Stimulated activated CD8-positive, alpha-beta memory T cell treated with anti-CD3 and anti-CD28 coated beads, Interleukin-7, amount 100 ng/mL, for 1 hour (primary cell): ENCODE measurements at places on chromosomes 6 and 20.

- DNase-seq, result peak; percentile 6
These were observed 45.7 kb downstream of the RAMACL start for GRCh38 chr6:166540631-166541331.

GRCh38 chr6:160042788-160043301 is 74.0 kb downstream of the IGF2R start:
- DNase-seq, result no peak

GRCh38 chr6:75791881-75792280 is 42.8 kb downstream of the MYO6 start:
- DNase-seq, result no peak

GRCh38 chr6:20129290-20130088 is 82.8 kb downstream of the MBOAT1 start:
- no peak for DNase-seq

- no peak for DNase-seq
These were observed 39.7 kb downstream of the PXDC1 start for GRCh38 chr6:3711776-3712175.

GRCh38 chr6:75775219-75775618 is 26.2 kb downstream of the MYO6 start:
- DNase-seq, result no peak

DNA sequence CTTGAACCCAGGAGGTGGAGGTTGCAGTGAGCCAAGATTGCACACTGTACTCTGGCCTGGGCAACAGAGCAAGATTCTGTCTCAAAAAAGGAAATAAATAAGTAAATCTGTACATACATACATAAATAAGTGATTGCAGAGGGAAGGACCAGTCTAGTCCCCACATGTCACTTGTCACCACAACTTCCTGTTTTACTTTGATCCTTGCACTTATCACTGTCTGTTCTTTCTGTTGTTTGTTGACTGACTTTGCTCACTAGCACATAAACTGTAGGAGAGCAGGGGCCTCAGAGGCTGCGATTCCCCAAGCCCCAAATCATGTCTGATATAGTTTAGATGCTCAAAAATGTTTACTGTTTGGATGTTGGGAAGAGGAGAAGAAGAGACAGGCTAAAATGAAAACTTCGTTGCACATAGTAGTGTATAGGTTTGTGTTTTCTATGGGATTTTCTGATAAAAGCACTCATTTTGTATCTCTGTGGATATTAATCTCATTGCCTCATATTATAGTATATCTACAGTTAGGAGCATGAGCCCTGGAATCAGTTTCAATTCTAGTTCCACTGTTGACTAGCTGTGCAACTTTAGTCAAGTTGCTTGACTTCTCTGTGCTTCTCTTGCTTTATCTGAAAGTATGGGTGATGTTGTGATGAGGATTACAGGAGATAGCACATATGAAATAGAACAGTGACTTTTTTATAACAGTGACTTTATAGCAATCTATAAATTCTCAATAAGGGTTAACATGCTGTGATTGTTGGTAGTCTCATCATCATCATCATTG is 165.0 kb downstream of the TBC1D7 start:
- DNase-seq, result no peak

- no peak for DNase-seq
These were observed 62.9 kb downstream of the ARHGAP18 start for GRCh38 chr6:129647044-129647443.

DNA sequence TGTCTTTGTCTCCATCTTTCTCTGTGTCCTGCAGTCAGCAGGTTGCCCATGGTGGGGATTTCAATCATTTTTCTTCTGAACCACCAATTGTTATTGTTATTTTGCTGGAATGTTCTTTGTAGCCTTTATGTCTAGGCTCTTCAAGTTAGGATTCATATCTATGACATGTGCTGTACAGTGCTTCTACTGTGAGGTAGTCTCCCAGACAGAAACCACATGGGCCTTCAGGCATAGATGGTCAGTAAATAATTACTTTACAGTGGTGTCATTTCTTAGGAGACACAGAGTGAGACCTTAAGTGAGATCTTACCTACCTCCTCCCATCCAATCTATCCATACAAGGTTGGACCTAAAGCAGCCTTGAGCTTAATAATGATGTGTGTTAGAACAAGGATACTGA is 265.5 kb downstream of the ZFAND3 start:
- no peak for DNase-seq

DNA sequence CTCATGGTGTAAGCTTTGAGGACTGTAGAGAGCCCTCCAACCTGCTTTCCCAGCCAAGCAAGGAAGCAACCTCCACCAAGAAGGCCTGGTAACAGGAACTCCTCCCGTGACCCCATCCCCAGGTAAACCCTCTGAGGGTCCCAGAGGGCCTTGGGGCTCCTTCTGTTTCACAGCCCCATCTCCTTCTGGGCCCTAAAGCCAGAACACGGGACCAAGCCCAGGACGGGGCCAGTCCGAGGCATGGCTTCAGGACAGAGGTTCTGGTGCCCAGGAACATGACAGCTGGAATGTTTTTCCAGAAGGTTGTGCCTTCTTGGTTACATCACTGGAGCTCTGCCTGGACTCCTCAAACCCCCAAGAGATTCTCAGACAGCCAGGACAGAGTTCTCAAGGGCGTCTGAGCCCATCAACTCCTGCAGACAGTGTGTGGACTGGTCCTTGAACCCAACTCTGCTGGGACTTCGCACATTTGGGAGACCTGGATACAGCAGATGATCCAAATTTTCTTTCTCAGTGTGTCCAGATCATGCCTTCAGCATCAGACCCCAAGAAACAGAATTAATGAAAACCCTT is 43.1 kb downstream of the RRBP1 start:
- no peak for DNase-seq

GRCh38 chr20:11675920-11676629 is 241.6 kb upstream of the BTBD3 start:
- no peak for DNase-seq

DNA sequence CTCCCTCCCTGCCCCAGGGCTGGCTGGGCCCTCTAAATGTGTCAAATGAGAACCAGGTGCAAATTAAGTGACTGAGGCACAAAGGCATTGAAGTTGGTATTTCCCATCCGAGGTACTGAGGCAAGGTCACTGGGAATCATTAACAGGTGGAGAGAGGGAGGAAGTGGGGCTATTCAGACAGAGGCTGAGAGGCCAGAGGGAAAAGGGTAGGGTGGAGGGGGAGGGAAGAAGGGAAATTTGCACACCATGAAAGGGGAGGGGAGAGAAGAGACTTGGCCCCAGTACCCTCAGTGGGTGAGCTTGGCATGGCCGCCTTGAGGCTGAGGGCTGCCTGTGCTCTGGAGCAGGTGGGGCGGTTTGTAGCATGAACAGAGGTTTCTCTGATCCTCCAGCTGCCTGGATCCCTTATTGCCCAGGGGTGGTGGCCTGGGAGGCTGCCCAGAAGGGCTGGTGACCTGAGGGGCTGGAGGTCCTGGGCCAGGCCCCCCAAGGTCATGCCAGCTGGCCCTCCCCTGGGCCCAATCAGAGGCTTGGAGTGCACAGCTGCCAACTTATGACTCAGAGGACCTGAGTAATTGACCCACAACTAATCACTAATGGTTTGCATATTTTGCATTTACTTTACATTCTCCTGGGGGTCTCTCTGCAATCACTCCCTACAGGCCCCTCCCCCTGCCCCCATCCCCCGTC is 40.3 kb upstream of the ZFAND3 start:
- no peak for DNase-seq

GRCh38 chr6:39909701-39910100 is 24.6 kb downstream of the MOCS1 start:
- no peak for DNase-seq

GRCh38 chr6:113750151-113750855 is 106.8 kb upstream of the MARCKS start:
- no peak for DNase-seq

GRCh38 chr6:95723638-95724037 is 146.3 kb downstream of the MANEA start:
- DNase-seq, result no peak

GRCh38 chr6:63683071-63683603 is 47.5 kb downstream of the PHF3 start:
- no peak for DNase-seq

GRCh38 chr20:13819885-13820645 is 35.2 kb downstream of the NDUFAF5 start:
- DNase-seq, result no peak

DNA sequence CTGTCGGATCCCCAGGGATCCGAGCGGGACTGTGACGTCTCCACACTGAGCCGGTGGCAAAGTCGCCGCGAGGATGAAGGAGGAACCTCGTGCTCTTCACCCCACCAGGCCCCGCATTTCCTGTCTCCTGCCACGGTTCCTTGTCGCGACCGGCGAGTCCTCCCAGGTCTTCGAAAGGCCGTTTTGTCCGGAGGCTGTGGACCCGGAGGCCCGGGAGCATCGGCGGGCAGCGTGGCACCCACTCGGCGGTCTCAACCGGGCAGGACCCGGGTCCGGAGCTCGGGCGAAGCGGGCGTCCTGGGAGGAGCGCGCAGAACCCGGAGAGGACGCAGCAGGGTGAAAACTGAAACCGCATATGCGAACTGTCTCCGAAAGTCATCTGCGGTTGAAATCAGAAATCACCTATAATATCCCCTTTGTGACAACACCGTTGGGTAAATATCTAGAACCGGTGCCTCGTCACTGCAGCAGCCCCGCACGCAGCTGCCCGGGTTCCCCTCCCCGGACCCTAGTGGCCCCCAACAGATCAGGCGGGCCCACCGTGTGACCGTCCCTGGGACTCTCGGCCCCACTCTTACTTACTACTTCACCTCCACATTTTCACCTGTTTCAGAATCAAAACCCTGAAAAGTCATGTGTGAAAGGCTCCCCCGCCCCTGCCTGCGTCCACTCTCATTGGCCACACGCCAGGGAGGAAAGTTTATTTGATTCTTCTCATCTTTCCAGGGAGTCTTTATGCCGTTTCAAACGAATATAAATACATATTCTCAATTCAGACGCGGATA is 3.1 kb upstream of the ULBP2 start:
- DNase-seq, result no peak

DNA sequence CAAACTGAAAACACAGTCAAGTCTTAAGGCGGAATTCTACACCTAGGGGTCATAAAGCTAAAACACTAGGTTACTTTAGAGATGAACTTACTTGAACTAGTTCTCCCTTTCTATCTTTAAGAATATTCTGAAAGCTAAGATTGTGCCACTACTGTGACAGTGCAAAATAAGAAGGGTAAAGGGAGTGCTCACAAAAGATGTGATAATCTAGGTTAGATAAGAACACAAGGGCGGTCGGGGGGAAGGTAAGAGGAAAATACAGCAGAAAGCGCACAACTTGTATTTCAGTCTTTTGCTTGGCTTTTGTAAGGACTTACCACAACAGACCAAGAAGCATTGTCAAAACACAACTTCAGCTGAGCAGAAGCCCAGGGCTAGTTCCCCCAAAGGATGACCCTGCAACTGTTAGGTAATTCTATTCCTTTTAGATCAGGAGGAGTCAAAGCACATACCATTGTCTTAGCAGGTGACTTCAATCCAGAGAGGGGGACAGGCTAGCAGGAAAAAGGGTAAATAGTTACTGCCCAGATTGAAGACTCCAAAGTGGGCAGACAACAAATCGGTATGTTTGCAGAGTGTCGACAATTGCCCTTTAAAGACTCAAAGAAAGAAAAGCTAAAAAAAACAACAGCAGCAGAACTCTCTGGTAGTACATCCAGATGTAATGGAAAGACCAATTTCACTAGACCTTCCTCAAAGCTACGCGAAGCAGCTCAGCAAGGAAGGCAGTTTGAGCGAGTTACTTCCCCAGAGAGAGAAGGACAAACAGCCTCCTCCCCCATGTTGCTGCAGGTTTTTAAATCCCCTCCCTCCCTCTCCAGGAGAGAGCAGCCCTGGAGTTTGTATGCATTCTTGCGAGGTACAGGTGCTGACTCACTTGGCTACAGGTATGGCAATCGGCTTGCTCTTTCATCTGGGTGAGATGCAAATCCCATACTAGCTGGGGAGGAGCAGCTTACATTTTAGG is 59.0 kb downstream of the RIPOR2 start:
- no peak for DNase-seq

GRCh38 chr20:9739991-9740390 is 98.9 kb downstream of the PAK5 start:
- no peak for DNase-seq

DNA sequence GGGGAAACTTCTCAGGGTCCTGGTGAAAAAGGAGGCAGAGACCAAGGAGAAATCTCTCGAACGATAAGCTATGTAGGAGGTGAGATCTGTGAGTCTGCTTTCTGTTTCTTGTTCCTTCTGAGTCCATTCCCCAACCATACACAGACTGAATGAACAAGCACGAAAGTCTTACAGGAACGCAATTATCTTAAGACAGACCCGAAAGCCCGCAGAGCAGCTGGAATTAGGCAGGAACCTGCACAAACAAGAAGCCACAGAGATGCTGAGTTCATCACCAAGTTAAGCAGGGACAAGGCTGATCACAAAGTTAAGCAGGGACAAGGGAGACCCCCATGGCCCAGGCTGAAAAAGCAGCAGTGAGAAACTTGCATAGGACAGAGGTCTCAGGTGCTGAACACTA is 21.4 kb upstream of the NELFCD start:
- no peak for DNase-seq

DNA sequence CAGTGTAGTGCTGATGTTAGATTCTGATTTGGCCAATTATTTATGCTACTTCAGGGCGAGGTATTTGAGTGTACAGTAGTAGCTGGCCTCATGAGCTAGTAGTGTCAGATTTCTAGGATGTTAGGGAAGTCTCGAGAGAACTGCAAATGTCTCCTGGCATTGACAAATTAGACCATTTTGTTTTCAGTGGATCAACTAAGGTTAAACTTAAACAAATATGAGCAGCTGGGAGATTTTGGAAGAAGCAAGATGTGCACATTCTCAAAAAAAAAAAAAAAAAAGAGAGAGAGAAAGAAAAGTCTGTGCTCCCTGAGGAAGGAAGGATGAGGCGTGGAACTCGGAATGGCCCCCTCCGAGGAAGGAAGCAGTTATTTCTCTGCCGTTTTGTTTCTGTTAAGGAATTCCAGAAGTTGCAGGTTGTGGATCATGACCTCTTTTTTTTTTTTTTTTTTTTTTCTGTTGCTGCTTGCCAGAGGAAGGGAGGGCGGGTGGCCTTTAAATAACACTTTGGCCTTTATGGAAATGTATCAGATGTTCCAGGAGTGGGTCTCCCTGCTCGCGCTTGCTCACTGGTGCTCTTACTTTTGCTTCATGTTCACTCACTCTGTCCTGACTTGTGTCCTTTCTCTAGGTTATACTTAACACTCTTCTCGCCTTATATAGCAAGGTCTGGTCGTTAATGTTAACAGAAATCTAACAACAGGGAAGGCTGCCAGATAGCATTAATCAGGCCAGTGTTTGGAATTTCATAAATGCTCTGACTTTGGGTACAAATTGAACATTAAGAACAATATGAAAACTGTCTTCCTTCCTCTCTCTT is 124.4 kb downstream of the TCP11 start:
- DNase-seq, result no peak

GRCh38 chr6:25132934-25133333 is 146.2 kb upstream of the CARMIL1 start:
- DNase-seq, result no peak

GRCh38 chr20:50456452-50457324 is 53.5 kb upstream of the PTPN1 start:
- no peak for DNase-seq

DNA sequence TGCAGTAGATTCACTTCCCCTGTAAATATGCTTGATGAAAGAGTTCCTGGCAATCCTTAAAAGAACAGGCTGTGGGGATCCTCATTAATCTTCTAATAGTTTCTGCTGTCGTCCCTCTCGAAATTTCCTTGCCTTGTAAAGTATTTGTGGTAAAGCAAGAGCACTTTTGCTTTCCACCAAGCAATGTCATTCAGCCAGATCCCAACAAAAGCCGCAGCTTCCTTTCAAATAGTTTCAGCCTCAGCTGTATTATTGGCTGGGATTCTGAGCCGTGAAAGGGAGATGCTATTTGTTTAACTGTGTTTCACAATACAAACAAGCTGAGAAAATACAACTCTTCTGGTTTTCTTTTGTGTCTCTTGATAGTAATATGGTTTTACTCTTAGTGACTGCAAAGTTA is 48.9 kb upstream of the EPHA7 start:
- DNase-seq, result no peak
